ENCODE measurements at places on chromosomes 3 and 15.

DNA sequence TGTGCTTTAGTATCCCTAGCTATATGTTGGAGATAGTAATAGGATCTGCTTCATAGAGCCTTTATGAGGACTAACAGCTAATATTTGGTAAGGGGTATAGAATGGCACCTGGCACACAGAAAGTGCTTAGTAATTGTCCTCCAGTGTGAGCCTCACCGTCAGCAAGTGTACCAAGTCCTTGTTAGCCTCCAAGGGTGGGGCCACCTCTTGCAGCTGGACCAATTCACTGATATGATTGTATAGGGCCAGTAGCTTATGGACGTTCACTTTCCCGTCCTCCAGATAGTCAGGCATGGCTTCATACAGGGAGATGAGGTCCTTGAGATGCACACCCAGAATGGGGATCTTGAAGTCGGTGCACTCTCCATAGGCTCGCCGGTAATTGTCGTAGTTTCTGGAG is 53.6 kb downstream of the FAM98B start:
- no peak for DNase-seq

- no peak for DNase-seq
Observed at GRCh38 chr3:32315441-32315840, 76.2 kb upstream of the CMTM7 start.

- DNase-seq = no peak
Observed at GRCh38 chr15:31871166-31871886, 159.0 kb upstream of the CHRNA7 start.

GRCh38 chr3:48960841-48961413 is 29.1 kb upstream of the P4HTM start:
- no peak for DNase-seq

DNA sequence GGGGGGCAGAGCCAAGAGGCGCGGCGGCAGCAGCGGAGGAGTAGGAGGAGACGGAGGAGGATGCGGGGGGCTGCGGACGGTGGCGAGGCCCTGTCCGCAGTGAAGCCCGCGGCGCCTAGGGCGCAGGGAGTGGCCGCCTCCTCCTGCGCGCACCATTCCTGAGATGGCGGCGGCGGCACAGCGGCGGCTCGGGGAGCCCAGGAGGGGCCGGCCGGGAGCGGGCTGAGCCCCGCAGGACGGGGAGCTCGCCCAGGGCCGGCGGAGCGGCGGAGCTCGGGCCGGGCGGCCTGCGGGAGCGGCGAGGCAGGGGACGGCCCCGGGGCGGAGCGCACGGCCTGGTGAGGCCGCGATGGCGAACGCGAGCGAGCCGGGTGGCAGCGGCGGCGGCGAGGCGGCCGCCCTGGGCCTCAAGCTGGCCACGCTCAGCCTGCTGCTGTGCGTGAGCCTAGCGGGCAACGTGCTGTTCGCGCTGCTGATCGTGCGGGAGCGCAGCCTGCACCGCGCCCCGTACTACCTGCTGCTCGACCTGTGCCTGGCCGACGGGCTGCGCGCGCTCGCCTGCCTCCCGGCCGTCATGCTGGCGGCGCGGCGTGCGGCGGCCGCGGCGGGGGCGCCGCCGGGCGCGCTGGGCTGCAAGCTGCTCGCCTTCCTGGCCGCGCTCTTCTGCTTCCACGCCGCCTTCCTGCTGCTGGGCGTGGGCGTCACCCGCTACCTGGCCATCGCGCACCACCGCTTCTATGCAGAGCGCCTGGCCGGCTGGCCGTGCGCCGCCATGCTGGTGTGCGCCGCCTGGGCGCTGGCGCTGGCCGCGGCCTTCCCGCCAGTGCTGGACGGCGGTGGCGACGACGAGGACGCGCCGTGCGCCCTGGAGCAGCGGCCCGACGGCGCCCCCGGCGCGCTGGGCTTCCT is at the start of gene GPR27:
GPR27 (plus strand) TSS at position 155 of the 909 bp plus-strand sequence; CDS start at position 350, 195 bp downstream.
- DNase-seq = no peak

All from stimulated activated CD4-positive, alpha-beta T cell treated with anti-CD3 and anti-CD28 coated beads, Interleukin-15, amount 100 ng/mL, for 48 hours (primary cell).